NAMALWA (cell line): ENCODE measurements at places on chromosomes 12 and 14.

DNA sequence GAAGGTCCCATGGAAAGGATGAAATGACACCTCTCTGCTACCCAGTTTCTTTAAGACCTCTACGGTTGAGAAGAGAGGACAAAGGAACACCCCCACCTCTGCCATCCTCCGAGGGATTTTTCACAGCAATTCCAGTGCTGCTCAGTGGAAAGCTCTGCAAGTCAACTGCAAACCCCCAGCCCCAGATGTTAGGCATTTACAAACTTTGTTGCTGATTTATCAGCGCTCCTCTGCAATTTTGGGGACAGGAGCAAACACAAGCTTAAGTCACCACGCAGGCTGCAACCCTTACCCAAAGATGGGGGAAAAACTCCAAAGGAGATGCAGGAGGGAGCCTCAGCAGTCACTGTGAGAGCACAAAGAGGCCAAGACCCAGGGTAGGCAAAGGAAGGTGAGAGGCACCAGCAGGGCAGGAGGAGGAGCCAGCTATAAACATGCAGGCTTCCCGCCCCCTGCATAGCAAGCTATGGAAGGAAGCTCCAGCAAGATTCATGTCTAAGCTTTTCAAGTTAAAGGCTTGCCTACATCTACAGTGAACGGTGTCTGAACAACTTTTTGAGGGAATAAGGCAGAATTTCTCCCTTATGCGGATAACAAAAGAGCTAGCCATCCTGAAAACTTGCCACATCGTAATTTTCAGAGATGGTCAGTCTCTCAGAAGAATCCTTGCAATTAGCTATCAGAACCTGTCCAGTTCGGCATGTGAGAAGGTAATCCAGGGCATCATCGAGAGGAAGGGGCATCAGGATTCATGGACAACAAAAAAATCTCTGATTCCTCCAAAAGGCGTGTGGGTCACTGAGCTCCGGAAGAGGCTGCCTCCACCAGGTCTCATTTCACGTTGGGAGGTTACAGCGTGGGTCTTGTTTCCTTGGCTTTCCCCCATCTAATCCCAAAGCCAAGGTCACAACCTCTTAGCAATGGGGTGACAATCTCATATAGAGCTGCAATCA is 3.9 kb downstream of the CTDSP2 start:
- no peak for DNase-seq

- no peak for DNase-seq
Measured at GRCh38 chr14:33524244-33524643, 426.6 kb downstream of the EGLN3 start.

GRCh38 chr12:50086148-50086547 is 1.0 kb downstream of the SMARCD1 start:
- no peak for DNase-seq

DNA sequence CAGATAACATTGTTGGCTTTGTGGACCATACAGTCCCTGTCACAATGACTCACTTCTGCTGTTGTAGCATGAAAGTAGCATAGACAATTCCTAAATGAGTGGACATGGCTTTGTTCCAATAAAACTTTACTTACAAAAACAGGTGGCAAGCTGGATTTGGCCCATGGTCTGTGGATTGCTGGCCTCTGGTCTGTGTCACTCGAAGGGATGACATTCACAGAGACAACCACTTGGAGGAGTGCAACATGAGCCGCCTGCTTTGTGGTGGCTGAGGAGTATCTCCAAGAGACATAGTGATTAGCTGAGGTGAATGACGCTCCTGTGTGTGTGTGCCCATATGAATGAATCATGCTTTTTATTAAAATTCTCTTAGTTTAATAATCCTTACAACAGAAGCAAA is 81.3 kb upstream of the NRXN3 start:
- no peak for DNase-seq

DNA sequence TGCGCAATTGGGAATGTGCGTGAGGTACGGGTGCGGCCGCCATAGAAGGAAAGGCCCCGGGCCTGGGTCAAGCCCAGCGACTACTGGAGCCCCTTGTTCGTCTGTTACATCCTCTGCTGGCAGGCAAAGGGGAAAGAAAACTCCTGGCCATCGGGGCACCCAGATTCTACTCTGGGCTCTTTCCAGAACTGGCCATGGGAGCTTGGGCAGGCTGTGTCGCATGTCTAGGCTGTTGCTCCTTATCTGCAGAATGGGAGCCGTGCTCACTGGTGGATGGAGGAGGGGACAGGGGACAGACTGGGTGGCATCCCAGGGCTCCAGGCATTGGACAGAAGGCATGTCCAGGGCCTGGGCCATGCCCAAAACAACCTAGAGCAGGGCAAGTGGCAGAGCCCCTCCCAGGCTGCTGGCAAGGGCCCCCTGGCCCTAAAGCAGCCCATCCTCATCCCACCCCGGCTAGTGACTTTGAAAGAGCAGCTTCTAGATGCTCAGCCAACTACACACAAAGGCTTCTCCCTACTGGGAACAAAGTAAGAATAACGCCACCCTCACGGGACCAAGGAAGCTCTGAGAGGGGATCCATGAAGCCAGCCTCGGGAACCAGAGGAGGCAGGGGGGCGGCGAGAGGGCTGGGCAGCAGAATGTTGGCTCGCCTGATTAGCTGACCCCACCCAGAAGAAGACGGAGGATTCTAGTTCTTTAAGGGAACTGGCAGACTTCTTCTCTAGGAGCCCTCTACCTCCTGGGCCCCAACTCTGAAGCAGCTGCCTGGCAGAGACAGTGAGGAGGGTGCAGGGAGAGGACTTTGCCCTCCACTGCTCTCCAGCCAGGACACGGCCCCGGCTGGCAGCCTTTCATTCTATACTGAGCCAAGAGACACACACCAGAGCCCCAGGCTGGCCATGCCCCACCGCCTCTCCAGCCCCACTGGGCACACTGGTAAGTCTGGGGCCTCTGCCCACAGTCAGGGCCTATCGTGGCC is 96.8 kb downstream of the SINHCAF start:
- DNase-seq, result no peak

DNA sequence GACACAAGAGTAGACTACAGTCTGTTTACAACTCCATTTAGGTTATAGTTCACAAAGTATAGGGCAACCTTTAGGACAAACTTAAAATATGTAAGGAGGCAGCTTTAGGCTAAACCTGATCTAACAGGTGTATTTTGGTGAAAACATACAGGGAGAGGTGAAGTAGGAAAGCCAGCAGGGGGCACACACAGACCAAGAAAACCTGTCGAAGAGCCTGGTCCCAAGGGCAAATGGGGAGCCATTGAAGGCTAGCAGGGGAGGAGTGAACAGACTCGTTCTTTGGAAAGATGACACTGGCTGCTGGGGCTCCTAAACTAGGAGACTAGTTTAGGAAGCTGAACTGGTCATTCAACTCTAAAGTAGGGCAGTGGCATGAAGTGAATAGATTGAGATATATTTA is 138.8 kb upstream of the WSCD2 start:
- peak; percentile 56 for DNase-seq

DNA sequence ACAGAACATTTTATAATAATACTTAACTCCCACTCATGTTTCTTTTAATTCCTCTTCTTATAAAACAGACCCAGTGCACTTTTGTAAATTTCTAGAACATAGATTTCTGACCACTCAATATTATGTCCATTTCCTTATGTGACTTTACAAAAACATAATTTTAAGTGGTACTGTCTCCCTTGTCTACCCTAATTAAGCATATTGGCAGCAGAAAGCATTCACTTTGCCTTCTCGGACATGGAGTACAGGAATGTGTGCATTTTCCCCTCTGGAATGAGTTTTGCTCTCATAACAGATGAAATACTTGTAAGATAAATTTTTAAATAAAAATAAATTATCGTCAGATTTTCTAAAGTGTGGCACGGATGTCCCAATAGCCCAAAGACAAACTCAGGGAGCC is 129.5 kb upstream of the MDM1 start:
- no peak for DNase-seq

DNA sequence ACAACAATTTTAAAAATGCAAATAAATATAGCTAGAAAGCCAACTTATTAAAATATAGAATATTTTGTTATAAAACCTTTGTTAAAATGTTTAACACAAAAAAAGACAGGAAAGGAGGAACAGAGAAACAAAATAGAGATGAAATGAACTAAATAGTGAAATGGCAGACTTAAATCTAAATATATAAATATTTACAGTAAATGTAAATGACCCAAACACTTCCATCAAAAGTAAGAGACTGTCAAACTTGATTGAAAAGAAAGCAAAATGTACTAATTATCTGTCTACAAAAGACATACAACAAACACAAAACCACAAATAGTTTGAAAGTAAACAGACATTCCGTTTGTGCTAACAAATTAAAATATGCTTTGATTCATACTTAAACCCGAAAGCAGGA is 41.7 kb downstream of the PLBD1 start:
- DNase-seq, result no peak

DNA sequence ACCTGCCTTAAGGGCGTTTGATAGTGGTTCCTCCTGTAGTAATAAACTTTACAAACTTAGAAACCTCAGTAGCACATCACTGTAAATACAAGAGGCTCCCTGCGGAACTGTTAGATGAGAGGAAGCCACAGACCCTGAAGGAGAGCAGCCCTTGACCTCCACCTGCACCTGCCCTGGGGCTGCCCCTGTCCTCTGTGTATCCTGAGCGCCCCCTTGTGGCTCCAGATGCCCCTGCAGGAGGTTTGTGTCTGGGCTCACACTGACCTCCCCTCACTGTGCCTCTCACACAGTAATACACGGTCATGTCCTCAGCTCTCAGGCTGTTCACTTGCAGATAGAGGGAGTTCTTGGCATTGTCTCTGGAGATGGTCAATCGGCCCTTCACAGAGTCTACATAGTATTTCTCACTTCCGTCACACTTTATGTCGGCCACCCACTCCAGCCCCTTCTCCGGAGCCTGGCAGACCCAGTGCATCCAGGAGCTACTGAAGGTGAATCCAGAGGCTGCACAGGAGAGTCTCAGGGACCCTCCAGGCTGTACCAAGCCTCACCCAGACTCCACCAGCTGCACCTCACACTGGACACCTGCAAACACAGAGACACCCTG is 1059.8 kb downstream of the TMEM121 start:
- peak; percentile 79 for DNase-seq

DNA sequence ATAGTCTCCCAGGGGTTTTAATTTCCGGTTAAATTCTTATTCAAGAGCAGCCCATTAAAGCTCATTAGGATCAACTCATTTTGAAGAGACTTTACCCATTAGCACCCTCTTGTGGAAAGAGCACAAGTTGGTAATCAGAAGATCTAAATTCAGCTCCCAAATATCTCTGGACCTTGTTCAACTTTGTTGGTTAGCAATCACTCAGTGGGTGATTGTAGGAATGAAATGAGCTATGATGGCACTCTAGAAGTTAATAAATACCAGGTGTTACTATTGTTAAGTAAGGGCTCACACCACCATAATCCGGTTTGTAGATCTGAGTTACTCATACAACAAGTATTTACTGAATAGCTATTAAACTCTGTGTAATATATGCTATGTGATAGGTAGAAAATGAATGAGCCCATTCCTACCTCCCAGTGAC is 42.9 kb downstream of the TRIP11 start:
- peak; percentile 83 for DNase-seq

DNA sequence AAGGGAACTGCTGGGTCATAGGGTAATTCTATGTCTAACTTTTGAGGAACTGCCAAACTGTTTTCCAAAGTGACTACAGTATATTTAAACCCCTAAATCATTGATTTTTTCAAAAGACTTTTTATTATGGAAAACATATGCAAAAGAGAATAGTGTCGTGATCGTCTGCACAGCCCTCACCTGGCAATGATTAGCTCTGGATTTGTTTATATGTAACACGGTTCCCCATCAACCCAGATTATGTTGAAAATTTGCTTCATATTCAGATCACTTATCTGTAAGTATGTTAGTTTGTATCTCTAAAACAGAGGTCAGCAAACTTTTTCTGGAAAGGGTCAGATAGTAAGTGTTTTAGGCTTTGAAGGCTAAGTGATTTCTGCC is 52.7 kb downstream of the CCDC92 start:
- no peak for DNase-seq

- no peak for DNase-seq
Measured at GRCh38 chr12:57428965-57429364, 1.9 kb downstream of the R3HDM2 start.

DNA sequence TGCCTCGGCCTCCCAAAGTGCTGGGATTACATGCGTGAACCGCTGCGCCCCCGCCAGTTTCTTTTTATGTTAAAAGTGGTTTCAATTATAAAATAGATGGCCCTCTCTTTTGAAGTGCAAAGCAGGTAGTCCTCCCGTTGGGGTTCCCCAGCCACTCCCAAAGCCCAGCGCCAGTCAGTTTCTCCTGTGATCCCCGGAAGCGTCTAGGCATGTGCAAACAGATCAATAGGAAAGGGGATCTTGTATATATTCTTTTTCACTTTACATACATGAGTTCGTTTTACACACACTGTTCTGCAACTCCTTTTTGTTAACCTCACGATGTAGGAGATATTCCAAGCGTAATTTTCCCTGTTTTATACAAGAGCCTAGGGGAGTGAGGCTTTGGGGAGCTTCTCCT is 16.3 kb upstream of the DLK1 start:
- DNase-seq, result no peak

GRCh38 chr14:53620890-53621289 is 335.7 kb downstream of the BMP4 start:
- DNase-seq, result no peak

GRCh38 chr12:67141296-67142018 is 127.7 kb upstream of the CAND1 start:
- DNase-seq, result no peak

GRCh38 chr12:80807640-80808288 is 91.1 kb downstream of the MYF5 start:
- no peak for DNase-seq

DNA sequence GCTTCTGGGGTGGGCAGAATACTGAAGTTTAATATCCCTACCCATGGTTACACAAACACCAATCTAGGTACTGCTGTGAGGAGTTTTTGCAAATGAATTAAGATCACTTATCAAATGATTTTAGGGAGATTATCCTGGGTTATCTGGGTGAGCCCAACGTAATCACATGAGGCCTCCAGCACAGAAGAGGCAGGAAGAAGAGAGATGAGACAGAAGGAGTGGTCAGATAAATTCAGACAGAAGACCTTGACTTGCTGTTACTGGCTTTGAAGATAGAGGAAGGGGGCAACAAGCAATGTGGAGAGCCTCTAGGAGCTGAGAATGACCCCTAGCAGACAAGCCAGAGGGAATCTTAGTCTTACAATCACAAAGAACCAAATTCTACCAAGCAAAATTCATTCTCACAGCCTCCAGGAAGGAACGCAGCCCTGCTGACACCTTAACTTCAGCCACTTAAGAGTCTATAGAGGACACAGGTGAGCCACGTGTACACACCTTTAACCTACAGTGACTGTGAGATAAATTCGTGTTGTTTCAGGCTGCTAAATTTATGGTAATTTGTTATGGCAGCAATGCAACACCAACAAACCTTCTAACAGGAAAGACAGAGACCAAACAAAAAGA is 49.4 kb downstream of the FERMT2 start:
- DNase-seq, result no peak

GRCh38 chr12:89576572-89577220 is 50.8 kb upstream of the POC1B start:
- no peak for DNase-seq

DNA sequence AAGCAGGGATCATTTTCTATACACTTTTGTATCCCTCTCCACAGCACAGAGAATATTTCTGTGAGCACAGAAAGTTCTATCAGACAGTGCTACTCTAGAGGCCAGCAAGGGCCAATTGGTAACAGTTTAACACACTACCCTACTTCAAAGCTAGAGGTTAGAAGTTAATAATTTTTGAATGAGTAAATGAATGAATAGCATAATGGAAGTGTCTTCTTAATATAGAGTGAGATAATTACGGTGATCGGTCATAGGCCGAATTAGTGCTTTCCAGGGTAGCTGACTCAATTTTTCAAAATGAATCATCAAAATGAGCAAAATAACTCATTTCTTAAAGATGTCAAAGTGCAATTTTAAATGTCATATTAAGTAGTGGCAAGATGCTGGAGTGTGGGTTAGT is 67.0 kb upstream of the CCDC198 start:
- no peak for DNase-seq
